ENCODE measurements at places on chromosomes 2 and 18.

- DNase-seq = no peak
Measured at GRCh38 chr2:136051001-136051724, 65.7 kb upstream of the DARS1 start.

DNA sequence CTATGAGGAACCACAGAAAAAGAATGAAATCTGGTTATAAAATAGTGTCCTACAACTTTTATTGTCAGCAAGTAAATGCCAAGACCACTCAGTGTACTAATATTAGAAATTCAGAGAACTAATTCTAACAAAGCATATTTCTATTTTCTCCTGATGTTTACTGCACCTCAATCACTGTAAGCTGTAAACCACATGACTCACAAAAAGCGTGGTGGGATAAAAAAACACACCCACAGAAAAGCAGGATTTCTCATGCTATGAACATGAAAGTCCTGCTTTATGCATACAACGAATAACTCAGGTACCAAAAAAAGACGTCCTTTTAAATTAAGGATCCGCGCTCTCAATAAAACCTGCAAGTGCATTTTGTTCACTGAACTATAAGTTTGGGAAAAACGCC is 797 bp downstream of the TXNL4A start:
- no peak for DNase-seq

- no peak for DNase-seq
Measured at GRCh38 chr18:38898167-38898566, 1332.6 kb upstream of the CELF4 start.

DNA sequence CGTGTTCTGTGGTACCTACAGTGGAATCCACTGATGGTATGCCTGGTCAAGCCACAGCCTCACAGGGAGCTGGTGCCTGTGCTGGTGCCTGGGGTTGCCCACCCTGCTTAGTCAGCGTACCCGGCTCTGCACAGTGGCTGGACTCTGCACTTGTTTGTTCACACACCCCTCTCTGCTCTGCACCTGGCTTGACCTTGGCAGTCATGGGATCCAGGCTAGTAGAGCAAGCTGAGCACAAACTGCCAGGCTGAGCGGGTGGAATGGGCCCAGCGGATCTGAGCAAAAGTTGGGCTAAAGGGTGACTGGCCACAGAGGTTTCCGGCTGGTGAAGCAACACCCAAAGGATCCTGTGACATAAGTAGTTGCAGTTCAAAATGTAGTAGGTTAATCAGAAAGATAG is 163.5 kb downstream of the CDH19 start:
- no peak for DNase-seq

DNA sequence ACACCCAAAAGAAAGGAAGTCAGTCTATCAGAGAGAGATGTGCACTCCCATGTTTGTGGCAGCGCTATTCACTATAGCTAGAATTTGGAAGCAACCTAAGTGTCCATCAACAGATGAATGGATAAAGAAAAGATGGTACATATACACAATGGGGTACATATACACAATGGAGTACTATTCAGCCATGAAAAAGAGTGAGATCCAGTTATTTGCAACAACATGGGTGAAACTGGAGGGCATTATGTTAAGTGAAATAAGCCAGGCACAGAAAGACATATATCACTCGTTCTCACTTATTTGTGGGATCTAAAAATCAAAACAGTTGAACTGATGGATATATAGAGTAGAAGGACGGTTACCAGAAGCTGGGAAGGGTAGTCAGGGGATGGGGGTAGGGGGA is 99.9 kb upstream of the ZNF516 start:
- no peak for DNase-seq

DNA sequence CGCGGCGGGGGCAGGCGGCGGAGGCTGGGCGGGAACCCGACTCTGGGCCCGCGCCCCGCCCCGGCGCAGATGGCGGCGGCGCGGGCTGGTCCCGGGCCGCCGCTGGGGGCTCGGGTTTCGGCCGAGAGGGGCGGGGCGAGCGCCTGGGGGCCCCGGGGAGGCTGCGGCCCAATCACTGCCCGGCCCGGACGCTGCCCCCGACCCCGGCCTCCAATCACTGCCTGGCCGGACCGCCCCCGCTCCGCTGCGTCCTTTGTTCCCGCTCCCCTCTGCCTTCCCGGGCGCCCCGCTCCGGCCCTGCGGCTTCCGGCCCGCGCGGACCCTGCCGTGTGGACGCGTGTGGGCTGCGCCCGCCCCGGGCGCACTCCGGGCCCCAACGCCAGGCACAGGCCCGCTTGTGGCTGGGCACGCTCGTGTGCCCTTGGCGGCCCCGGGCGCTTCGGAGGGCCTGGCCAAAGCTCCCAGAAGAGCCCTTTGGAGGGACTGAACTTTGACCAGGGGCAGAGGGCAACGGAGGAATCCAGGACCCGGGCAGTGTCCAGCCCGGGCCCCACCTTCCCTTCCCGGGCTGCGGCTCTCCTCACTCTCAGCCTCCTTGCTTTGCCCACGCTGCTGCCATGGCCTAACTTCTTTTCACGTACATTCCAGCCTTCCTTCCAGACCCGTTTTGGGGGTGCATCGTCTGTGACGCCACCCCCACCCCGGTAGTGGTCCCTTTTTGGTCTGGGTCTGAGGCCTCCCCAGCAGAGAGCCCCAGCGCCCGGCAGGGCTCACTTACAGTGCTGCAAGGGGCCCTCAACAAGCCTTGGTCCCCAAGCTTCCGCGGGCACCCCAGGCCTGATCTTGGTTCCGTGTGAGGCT is 27.1 kb upstream of the PTMA start:
- DNase-seq = no peak

DNA sequence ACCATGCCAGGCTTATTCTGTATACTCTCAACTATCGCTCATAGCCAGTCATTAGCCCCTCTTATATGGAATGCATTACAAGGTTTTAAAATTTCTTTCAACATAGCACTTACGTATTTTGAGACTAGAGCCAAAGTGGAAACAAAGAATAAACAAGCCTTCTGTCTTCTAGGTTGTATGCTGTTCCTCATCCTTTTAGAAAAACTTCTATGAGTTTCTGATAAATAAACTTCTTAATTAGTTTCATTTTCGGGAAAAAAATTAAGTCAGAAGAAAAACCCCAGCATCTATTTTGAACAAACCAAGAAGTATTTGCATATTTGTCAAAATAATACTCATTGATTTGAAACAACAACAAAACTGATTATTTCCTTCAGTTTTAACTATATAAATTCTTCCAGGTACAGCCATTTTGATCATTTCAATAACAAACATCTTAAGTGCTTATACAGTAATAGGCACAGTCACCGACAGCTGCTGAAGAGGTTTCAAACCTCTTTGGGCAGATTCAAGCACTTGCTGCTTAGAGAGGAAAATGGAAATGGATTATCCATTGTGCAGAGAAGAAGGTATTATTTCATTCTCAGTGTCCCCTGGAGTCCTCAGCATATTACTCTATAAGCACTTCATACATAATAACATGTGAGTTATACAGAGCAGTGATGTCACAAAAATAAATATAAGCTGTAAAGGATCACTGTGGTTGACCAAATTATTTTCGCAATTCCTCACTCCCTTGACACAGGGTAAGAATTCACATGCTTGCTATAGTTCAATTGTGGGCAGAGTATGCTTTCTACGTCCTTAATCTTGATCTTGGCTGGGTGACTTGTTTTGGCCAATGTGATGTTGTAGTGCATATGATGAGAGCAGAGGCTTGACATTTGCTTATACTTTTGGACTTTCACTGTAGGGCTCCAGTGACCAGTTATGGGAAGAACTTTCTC is 833.8 kb downstream of the TRIB2 start:
- no peak for DNase-seq

- no peak for DNase-seq
Measured at GRCh38 chr2:121858369-121858768, 102.9 kb downstream of the TSN start.

- DNase-seq = no peak
Measured at GRCh38 chr2:235333076-235333475, 160.8 kb upstream of the AGAP1 start.

- no peak for DNase-seq
Measured at GRCh38 chr18:36132756-36133155, 3.1 kb downstream of the ELP2 start.

DNA sequence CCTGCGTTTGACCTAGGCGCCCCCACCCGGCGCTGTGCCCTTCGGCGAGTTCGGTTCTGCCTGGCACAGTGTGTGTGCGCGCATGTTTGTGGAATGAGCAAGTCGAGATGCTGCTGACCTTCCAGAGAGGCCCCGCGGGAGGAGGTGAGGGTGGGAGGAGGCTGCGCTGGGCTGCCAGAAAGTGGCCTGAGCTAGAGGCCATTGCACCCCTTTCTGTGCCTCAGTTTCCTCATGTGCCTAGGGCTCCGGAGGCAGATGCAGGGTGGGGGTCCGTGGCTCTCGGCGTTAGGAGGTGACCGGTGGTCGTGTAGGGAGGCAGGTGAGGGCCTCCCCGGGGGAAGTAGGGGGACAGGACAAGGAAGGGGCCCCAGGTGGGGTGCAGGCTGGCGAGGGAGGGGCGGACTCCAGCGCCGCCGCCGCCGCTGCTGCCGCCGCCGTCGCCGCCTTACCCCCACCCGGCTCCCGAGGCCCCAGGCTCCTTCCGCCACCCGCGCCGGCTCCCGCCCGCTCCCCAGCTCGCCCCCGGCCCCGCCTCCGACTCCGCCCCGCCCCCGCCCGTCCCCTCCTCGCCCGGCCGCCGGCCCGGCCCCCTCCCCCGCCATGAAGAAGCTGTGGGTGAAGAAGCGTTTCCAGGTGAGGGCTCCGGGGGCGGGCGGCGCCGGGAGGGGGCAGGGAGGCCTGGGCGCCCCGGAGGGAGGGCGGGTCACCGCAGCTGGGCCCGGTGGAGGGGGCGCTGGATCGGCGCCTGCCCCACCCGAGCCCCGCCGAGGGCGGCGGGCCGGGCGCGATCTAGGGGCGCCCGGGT is 7.0 kb downstream of the SPEG start:
- peak; percentile 70 for DNase-seq

GRCh38 chr2:153136216-153136615 is 342.3 kb downstream of the RPRM start:
- DNase-seq = no peak

DNA sequence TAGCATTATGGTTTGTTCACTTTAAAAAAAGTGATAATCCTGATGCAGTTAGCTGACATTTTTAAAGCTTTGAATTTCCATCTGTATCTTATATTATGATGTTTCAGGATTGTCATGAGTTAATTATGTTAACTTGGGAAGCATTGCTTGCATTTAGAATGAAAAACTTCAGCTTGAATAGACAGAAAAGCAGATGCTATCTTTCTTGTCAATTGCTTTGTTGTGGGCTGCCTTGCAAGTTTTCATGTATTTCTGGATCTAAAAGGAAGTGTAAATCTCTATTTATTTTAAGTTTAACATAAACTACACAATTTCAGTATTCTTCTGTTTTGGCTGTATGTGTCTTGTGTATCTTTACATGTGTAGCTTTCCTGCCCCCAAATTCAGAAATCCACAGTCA is 479.5 kb downstream of the ARHGAP15 start:
- no peak for DNase-seq

- no peak for DNase-seq
Measured at GRCh38 chr2:145199042-145199441, 679.1 kb upstream of the ZEB2 start.

DNA sequence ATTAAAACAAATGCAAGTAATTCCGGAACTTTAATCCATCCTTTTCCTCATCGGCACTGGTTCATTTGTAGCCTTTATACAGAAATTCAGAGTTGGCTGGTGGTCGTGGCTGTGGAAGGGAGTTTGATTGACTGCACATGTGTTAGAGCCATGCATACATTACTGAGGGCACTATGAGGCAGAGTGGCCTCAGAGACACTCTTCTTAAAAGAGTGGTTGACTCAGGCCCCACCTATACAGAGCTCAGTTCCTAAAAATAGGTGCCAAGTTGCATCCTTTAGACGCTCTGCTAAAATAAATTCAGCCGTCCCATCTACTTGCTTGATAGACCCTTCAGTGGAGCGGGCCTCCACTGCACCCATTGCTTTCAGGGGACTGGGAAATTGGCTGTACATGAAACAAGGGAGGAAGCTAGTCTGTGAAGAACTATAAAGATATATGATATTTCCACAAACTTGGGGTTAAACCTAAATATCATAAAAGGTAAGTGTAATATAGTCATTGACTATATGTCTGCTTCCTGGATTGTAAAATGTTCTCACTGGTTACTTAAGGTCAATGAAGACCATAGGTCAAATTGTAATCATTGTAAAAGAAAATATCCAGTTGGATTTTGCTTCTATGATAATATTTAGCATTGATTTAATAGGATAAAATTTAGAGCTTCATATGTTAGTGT is 298.9 kb downstream of the XIRP2 start:
- DNase-seq = no peak

DNA sequence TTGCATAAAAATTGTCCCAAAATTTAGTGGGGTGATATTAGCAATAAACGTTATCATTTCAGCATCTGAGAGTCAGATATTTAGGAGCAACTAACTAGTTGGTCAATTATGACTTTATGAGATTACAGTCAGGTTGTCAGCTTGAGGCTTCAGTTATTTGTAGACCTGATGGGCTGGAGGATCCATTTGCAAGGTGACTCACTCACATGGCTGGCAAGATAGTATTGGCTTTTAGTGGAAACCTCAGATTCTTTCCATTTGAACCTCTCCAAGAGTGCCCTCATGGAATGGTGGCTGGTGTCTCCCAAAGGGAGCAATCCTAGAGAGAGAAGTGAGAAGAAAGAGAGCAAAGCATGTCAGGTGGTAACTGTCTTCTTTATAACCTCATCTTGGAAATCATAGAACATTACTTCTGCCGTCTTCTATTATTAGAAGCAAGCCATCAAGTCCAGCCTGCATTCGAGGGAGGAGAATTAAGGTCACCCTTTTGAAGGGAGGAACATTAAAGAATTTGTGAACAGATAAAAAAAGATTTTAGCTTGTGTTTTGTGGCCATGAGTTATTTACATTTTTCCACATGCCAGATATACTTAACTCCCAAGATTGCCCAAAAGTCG is 92.5 kb downstream of the HAUS1 start:
- no peak for DNase-seq

- no peak for DNase-seq
Measured at GRCh38 chr2:149033716-149034115, 4.8 kb upstream of the LYPD6B start.

- no peak for DNase-seq
Measured at GRCh38 chr18:34729740-34730355, 19.8 kb downstream of the DTNA start.

- no peak for DNase-seq
Measured at GRCh38 chr2:169452080-169452479, 27.2 kb upstream of the BBS5 start.

GRCh38 chr2:218229239-218229638 is 12.2 kb downstream of the ARPC2 start:
- peak; percentile 25 for DNase-seq

DNA sequence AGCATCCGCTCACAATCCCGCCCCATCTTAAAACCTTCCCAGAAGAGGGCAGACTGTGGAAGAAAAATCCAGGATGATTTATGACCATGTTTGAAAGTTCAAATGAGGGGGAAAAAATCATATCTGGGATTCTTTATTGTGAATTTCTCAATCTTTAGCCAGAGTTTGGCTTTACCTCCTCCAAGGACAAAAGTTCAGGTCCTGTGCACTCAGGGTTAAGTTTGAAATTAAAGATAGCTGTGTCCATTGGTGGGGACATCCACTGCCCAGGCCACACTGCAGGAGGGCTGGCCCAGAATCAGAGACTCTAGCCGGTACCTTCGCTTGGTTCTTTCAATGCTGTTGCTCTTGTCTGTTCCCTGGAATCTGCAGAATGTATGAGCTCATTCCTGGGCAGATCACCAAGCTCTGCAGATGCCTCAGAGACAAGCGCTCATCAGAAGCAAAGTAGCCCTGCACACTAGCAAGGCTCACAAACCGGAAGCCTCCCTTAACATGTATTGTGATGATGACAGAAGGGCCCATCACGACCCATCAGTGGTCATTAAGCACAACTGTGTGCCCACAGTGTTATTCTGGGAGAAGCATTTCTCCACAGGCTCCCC is 375.3 kb upstream of the KLHL29 start:
- no peak for DNase-seq

- DNase-seq = no peak
Measured at GRCh38 chr2:53087262-53087873, 680.2 kb upstream of the CHAC2 start.

Data from CD4-positive, alpha-beta T cell (primary cell).